ENCODE measurements at places on chromosomes 2 and 18.

DNA sequence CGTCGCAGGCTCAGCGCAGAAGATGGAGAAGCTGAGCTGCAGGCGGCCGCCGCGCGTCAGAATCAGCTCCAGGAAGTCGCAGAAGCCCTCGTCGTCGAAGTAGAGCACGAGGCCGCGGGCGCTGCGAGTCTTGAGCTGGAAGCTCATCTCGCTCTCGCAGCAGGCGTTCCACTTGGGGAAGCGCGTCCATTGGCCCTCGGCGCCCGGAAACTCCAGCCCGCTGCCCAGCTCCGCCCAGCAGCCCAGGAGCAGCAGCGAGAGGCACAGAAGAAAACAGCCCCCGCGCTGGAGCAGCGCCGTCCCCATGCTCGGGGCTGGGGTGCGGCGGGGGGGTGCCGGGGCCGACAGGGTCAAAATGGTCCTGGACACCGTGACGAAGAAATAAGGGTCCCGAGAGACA lies 4.0 kb downstream of the NRXN1 start:
- DNase-seq, result peak; percentile 15

GRCh38 chr2:3532941-3533340 lies 13.6 kb upstream of the ADI1 start:
- no peak for DNase-seq

GRCh38 chr2:59585655-59586054 lies 967.8 kb downstream of the BCL11A start:
- DNase-seq, result no peak

- DNase-seq, result no peak
These were observed 23.5 kb downstream of the MBP start for GRCh38 chr18:77108821-77109647.

GRCh38 chr2:216651351-216651881 lies 18.2 kb downstream of the IGFBP2 start:
- DNase-seq, result no peak

DNA sequence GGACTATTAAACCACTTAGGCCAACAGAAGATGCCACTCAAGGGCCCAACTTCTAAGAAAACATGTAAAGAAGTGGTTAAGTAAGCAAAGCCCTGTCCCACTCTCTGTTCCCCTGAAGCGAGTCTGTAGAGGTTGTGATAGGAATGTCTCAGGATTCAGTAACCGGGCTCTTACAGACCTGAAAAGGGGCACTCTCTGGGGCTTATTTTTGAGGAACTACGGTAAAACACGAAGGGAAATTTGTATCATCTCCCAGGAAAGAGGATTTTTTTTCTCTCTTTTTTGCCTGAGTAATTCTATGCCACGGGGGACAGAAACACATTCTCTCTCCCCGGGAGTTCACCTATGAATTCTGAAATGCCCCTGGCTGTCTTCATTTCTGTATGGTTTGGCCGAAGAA lies 77.4 kb downstream of the VIT start:
- DNase-seq, result no peak

- DNase-seq, result no peak
These were observed 68.8 kb downstream of the MAP4K4 start for GRCh38 chr2:101766337-101766736.

DNA sequence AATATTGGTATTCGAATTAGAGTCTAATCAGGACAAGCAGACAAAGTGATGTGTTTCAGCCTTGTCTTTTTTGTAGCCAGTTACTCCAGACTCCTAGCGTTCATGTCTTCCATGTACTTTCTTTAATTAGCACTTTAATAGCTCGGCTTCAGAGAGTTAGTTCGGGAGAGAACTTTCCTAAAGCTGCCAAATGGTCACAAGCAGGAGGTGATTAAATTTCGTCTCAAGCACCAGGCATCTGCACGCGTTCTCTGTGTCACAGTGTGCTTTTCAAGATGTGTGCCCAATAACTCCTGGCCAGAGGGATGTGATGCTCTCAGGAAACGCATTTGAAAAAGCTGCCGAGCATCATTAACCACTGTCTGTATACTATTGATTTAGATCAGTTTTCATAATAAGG lies 790.8 kb downstream of the SOCS6 start:
- no peak for DNase-seq

GRCh38 chr2:191622374-191623320 lies 55.3 kb upstream of the NABP1 start:
- DNase-seq, result no peak

Measured in left cardiac atrium (tissue), 4 donors.